Effector CD4-positive, alpha-beta T cell (primary cell): ENCODE measurements at places on chromosomes 5 and 9.

DNA sequence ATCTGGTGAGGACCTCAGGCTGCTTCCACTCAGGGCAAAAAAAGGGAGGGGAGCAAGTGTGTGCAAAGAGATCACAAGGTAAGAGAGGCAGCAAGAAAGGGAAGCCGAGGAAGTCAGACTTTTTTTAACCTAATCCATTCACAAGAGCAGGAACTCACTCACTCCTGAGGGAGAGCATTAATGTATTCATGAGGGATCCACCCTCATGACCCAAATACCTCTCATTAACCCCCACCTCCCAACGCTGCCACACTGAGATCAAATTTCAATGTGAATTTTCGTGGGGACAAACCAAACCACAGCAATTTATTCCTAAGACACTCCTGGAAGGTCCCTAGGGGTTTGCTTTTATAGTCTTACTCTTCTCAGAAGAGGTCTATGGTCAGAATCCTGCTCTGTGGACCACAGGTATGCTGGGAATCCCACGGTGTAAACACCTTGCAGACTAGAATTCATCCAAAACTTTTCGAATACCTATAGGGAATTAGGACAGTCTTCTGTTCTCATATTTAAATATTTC is 108.7 kb downstream of the HSD17B3 start:
- DNase-seq: no peak

DNA sequence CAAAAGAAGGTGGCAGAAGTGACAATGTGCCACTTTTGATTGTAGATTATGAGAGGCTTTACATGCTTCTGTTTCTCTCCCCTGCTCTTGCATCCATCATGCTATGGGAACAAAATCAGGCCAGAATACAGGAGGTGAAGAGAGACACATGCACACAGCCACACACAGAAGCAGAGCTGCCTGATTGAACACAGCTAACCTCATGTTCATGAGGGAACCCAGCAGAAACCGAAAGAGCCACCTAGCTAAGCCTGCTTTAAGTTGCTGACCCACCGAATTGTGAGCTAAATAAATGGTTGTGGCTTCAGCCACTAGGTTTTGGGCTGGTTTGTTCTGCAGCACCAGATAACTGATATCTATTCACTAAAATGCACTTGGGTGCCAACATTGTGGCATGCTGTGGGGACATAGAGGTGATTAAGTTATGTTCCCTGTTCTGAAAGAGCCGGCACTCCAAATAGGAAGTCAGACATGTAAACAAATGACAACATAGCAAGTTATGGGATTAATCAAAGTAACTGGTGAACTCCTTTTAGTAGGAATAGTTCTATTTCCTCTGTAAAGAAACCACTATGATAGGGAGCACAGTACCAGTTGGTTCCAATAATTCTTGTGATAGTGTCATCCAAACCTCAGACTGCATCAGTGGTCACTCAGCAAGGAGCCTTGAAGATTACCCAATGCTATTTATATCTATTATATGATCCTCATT is 93.6 kb upstream of the TNC start:
- DNase-seq: no peak

- DNase-seq: no peak
Measured at GRCh38 chr5:90888511-90889324, 330.1 kb downstream of the ADGRV1 start.

DNA sequence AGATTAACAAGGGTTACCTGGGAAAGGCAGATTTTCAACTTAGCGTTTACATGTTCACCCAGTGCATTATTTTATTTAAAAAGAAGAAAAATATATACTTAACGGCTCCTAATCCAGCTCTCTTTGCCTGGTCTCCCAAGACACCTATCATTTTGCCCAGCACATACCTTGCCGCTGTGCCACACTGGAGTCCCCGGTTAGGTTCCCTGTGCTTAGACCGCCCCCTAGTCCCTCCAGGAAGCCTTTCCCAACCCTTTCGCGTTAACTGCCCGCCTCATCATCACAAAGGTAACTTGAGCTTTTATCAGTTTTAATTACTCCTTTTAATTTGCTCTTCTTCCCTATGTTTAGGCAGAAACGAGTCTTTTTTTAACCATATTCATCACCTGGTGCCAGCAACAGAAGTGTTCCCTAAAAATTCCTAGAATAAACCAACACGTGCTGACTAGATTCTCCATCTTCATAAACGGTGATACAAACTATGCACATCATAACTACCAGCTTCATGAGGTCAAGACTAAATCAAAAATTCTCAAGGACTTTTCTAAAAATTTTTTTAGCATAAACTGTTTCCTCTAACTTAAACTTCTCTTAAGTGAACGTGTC is 19.7 kb downstream of the DNAJA1 start:
- no peak for DNase-seq

GRCh38 chr5:139023286-139023685 is 148.2 kb upstream of the LRRTM2 start:
- DNase-seq: no peak
